Thoracic aorta (tissue), 2 donors: ENCODE measurements at places on chromosomes 6 and 20.

DNA sequence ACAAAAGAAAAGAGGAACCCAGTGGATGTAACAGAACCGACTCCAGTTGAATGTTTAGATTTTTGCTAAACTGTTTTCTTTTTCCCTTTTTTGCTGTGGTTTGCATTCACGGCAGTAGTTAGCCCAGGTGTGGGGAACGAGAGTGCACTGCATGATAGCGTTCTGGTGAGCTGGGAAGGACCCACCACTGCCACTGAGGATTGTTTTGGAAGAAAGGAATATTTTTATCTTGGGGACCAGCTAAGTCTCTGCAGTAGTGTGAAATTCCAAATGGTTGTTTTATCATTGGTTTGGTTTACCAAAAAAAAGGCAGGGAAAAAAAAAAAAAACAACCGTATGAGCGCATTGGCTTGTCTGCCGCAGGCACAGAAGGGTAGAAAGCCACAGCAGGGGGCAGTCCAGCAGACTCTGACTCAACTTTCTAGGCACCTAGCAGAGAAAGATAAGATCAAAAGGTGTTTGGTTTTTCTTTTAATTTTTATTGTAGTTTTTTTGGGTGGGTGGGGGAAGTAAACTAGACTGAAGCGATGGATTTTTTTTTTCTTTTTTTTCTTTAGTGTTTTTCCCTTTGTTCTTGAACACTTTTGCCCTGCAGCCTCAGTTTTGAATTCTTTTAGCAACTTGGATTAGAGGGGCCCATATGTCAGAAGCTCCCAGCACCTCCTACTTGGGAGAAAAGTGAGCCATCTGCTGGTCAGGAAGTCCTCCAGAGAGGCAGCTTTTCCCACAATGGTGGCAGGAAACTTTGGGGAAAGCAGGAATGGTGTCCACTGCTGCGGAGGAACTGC lies 13.5 kb upstream of the RAB5IF start:
- DNase-seq, result no peak

DNA sequence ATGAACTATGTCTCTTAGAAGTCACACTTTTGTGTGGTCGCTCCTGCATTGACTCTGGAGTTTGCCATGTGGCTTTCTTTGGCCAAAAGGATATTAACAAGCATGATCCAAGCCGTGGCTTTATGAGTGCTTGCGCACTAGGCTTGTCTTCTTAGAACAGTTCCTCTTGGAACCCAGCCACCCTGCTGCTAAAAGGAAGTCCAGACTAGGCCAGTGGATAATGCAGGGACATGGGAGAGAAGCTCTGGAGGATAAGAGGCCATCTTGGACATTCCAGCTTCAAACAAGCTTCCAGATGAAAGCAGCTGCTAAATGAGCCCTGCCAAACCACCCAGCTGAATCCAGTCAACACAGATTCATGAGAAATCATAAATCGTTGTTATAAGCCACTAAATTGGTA lies 346.4 kb downstream of the CDC5L start:
- no peak for DNase-seq

GRCh38 chr20:57930351-57930750 lies 220.5 kb upstream of the PMEPA1 start:
- no peak for DNase-seq

- DNase-seq, result no peak
Measured at GRCh38 chr6:162147805-162148204, 579.8 kb downstream of the PRKN start.

DNA sequence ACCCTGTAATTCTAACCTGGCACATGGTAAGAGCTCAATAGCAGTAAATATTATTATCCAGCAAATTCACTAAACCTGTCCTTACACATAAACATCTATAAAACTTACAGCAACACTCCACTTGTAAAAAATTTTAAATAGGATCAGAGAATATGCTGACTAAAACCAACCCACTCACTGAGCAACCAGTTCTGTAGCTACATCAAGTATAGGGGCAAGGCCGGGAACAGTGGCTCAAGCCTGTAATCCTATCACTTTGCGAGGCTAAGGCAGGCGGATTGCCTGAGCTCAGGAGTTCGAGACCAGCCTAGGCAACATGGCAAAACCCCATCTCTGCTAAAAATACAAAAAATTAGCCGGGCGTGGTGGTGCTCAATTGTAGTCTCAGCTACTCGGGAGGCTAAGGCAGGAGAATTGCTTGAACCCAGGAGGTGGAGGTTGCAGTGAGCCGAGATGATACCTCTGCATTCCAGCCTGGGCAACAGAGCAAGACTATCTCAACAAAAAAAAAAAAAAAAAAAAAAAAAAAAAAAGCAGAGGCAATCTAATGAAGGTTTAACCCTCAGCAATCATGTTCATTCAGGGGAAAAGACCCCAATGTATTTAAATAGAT lies 6.8 kb downstream of the STAU1 start:
- DNase-seq, result no peak

DNA sequence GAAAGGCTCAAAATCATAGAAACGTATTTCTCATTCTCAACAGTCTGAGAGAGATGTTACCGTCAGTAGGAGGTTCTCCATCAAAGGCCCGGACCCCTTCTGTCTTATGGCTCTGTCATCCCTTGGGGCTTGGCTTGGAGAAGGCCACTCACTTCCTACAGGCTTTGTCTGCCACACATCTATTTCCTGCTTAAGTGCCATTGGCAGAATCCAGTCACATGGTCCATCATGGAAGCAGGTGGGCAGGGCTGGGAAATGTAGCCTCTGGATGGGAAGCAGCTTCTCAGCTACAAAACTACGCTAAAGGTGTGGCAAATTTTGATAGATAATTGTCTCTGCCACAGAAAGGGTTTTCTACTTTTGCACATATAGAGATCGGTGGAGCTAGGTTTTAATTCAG lies 12.6 kb upstream of the ZFP64 start:
- DNase-seq, result no peak

GRCh38 chr6:81834141-81834681 lies 81.7 kb upstream of the TENT5A start:
- no peak for DNase-seq

- no peak for DNase-seq
Measured at GRCh38 chr6:111992851-111993250, 61.1 kb upstream of the CCN6 start.

- no peak for DNase-seq
Measured at GRCh38 chr6:12060780-12061609, 48.9 kb downstream of the HIVEP1 start.

DNA sequence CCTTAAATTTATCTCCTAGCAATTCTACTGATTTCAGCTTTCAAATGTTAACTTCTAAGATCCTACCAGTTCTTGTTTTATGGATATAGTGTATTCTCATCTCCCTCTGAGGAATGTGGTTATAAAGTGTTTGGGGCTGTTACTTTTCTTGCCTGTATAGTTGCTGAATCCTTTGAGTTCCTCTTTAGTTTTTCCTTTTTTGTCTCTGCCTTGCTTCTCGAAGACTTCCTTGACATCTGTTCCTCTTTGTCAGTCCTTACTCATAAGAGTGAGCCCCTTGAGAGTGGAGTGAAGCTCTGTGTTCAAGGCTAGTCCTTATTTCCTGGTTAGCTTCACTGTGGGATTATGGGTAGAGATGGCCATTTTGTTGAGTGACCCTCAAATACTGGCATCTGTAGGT lies 84.6 kb downstream of the ELOVL4 start:
- no peak for DNase-seq

DNA sequence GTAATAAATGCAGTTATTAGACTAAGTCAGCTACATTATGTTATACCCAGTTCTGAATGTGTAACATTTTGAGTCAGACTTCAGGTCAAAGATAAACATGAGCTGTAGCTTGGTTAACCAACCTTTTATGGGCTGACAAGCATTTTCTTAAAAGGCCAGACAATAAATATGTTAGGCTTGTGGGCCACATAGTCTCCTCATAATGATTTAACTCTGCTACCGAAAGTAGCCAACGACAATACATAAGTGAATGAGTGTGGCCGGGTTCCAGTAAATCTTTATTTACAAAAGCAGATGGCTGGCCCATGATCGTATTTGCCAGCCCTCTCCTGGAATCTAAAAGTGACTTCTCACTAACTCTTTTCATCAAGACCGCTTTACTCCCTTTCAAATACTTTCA lies 49.9 kb downstream of the ATG5 start:
- DNase-seq, result no peak

DNA sequence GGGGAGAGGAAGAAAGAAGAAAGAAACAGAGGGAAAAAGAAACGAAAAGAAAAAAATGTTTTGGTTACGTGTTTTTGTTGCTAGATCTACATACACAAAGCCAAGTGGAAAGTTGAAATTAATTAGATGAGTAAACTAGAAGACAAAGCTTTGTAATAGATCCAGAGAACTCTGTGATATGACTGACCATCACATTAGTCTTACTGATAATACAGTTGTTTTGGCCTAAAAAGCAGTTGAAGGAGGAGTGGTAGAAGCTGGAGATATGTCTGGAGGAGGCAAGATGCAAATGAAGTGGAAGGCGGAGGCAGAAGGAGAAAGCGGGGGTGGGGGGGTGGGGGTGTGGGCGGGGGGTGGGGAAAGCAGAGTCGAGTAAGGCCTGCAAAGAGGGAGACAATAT lies 500.1 kb upstream of the ID4 start:
- no peak for DNase-seq

GRCh38 chr6:29558439-29559079 lies 973 bp downstream of the UBD start:
- DNase-seq, result no peak

- no peak for DNase-seq
Measured at GRCh38 chr6:105855433-105855832, 230.7 kb upstream of the PRDM1 start.

- no peak for DNase-seq
Measured at GRCh38 chr20:48622421-48622820, 205.4 kb downstream of the PREX1 start.

DNA sequence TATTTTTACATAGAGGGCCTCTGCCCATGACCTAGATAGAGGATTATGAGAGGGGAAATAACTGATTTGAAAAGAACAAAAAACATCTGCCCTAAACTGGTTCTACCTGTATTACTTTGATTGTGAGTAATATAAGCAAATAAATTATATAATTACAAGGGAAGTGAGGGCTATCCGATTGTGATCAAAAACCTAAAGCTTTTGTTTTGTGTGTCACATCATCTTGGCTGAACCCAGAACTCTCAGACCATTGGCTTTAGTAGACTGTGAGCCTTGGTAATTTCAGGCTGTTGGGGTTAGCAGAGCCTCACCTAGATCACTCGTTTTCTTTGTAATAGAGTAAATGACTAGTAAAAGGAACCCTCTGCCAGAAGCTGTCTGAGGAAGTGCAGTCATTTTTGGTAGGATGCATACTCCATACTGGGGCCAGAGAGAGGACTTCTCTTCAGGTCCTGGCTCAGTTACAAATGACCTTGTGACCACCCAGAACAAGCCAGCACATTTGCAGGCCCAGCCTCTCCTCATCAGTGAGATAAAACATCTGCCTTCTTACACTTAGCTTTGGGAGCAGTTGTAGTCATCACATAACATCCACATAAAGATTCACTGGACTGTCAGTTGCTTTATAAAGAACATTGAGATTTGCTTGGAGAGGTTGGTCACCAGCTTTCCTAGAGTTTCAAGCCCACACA lies 13.5 kb downstream of the STK35 start:
- DNase-seq, result no peak

GRCh38 chr6:104887350-104887749 lies 27.6 kb upstream of the HACE1 start:
- DNase-seq, result no peak

DNA sequence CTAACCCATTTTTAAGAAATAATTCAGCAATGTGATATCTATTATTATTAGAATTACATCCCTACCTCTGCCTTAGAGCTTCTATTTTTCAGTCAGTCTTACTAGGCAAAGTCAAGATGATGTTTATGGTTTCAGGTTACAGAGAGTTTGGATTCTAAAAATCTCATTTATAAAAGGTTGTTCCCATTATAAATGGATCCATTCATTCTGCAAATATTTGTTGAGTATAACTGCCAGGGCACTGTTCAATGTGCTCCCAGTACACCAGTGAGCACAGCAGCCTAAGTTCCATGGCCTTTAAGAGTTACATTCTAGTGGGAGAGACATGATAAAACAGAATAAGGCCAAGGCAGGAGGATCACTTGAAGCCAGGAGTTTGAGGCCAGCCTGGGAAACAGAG lies 75.9 kb upstream of the EYA4 start:
- DNase-seq, result no peak

DNA sequence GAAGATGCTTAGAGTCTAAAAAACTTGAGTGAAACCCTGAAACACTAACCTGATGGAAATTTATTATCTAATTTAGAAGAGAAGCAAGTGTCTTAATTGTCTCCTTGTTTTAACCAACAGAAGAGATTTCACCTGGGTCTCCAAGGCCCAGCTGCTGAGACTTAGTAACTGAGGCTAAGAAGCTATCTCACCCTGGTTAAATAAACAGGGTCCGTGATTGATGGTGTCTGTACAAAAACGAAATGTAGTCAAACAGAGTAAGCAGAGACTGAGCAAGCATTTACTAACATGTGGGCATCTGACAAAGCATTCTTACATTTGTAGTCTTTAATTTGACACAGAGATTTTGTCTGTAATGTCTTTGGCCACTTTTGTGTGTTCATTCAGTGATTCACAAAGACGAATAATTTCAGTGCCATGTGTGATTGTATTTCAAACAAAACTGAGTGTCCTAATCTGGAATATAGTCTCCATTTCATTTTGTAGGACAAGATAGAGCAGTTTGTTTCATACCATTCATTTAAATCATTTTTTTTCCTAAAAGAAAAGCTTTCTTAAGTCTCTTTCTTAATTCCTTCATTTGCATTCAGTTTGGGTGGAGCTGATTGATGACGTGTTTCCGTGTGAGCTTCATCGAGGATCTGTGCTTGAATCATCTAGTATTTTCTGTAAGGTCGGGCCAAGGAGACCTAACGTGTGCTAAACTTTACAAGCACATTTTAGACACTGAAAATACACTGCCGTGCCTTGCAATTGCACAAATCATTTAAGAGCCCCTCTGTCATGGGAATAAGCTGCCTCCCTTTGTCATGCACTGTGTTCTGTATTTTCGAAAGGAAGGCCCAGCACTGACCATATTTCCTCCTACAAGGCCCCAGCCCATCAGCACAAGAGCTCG lies 170.6 kb upstream of the QKI start:
- DNase-seq, result no peak

GRCh38 chr20:40643891-40644290 lies 45.1 kb downstream of the MAFB start:
- DNase-seq, result no peak

GRCh38 chr6:34671801-34672656 lies 24.5 kb downstream of the ILRUN start:
- no peak for DNase-seq

DNA sequence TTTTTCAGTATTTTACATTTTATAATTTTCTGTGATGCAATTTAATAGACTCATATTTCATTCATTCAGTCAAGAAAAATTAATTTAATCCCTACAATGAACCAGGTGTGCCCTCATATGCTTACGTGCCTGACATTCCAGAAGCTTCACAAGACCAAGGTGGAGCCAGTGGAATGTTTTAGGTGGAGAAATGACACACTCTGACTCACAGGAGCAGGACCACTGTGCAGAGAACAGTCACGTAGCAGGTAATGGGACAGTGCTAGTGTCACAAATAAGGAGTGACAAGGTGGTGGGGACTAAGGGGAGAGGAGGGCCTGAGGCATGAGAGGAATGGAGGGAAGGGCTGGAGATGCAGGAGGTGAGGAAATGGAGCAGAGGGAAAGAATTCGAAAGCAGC lies 37.0 kb upstream of the HLA-G start:
- DNase-seq, result no peak

- no peak for DNase-seq
Measured at GRCh38 chr6:25086500-25087091, 150.8 kb upstream of the RIPOR2 start.

- no peak for DNase-seq
Measured at GRCh38 chr20:51613580-51613979, 71.1 kb upstream of the NFATC2 start.
